ENCODE measurements at places on chromosomes 11 and 22. TPM values are rescaled to one million over a fixed set of nuclear protein-coding genes. Genes with fewer than 3 reads are reported as not detected.

DNA sequence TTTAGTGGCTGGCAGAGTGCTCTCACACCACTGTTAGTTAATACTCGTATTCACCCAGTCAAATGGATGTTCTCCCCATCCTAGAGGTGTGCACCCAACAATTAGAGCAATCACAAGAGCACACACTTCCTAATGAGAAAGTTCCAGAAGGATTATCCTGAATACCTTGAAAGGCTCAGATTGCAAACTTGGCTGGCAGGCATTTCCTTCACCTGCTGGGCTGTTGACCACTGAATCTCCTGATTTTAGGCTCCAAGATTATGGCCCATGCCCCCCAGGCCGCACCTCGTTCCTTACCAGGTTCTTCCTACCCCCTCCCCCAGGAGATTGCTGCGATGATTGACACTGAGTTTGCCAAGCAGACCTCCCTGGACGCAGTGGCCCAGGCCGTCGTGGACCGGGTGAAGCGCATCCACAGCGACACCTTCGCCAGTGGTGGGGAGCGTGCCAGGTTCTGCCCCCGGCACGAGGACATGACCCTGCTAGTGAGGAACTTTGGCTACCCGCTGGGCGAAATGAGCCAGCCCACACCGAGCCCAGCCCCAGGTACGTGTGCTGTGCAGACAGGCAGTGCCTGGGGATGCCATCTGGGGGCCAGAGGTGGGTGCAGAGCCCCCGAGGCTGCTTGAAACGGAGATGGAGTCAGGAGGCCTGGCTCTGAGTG is 26.9 kb downstream of the TAB1 start:
- no peak for DNase-seq

OR9G4 gene
- not detected for total RNA-seq

ALX4 gene
- total RNA-seq = 3.7 TPM

DNA sequence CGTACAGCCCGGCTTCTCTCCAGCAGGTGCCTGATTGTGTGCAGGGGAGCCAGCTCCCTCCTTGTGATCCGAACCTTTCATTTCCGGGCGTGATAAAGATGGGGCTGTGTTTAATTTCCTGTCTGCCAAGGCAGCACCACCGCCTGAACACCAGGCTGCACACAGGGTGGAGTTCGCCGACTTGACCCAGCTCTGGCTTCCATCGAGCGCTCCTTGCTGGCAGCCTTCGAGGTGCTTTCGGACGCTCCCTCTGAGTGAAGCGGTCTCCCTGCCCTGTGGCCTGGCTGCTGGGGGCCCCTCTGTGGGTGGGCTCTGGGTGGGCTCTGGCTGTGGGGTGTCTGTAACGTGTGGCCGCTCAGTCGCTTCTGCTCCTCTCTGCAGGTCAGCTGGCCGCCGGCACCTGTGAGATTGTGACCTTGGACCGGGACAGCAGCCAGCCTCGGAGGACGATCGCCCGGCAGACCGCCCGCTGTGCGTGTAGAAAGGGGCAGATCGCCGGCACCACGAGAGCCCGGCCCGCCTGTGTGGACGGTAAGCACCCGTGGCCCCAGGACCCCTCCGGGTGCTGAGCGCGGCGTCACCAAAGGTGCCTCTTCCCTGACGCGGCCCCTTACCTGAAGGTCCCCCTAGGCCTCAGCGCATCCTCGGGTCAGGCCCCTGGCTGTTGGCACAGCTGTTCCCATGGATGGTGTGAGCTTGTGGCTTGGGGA is 1181.3 kb downstream of the BRD1 start:
- DNase-seq = no peak

- DNase-seq = no peak
These were observed 93.4 kb downstream of the NTM start for GRCh38 chr11:131463649-131464425.

EXPH5 gene
- total RNA-seq = 17.6 TPM

DNA sequence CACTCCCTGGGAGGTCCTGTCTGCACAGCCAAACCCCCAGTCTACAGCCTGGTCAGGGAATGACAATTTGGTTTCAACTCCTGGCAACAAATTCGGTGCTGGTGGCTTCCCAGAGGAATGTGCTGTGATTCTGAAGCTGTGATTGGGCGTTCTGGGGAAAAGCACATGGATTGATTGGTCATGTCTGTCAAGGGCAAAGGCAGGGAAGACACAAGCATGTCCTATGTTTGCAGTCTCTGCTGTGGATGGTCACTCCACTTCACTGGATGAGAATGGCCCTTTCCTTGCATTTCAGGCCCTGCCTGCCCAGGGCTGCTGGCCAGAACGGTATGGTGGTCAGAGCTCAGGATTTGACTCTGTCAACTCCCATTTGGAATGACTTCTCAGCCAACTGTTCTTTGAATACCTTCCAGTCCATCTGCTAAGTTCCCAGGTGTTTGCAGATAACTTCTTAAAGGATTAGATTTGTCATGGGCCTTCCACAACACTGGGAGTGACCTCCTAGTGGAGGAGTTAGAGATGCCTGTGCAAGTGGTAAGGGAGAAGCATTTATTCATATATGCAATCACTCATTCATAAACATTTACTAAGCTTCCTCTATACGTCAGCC is 42.7 kb downstream of the SGSM1 start:
- DNase-seq = no peak

PLEKHB1 gene
- total RNA-seq = 0.20 TPM

- DNase-seq = no peak
These were observed 98.0 kb upstream of the LDLRAD3 start for GRCh38 chr11:35845860-35846259.

DNA sequence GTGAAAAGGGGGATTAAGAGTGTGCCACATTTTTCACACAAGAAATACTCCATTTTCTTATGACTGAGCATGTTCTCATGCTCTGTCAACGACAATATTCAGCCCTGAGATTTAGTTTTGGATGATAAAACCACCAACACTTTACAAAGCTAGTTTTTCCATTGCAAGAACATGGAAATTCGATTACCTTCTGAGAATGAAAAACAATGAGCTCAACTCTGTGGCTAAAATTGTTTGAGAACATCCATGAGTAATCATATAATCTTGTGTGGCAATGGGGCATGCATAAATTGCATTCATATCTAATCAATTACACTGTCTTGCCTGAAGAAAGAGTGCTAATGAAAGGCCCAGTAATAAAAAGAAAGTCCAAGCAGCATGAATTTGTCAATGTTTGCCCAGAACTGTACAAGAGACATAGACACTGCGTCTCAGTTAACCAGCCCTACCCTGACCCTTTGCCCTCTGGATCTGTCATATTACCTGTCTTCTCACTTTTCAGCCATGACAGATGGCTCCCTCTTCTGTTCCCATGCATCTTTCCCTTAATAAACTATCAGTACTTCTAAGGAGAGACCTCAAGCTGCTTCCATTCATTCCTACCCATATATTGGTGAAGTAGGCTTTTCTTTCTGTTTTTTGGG is 253.4 kb downstream of the FAM76B start:
- DNase-seq = no peak

DNA sequence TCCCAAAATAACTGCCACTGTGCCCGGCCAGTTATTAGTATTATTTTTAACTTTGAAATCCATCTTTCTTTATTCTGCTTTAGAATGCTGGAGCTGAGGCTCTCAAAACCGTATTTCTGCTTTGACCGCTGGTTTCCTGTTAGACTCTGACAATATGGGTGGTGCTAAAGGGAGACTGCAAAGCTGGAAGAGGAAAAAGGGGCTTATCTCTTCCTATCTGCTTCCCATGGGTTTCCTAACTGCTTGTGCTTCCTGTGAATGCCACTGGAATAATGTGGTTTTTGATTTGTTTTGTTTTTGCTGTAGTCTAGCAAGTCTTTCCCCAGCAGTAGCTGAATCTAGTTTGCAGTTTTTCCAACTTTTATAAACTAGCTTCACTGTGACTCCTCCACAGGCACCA is 43.6 kb downstream of the XRRA1 start:
- DNase-seq = no peak

DNA sequence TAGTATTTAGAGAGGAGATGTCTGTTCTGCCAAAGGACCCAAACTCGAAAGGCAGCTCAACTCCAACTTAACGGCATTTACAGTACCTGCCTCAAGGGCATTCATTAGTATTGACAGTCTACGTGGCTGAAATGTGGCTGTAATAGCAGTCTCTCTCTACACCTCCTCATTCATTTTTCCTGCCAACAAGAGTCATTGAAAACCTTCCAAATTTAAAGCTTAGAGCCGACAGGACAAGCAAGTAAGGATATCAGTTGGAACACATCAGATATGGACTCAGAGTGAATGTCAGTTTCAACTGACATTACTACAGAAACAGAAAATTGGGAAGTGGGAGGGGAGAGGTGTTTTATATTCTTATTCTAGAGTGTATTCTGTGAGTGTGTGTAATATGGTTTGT is 253.1 kb downstream of the CADM1 start:
- DNase-seq = no peak

DNA sequence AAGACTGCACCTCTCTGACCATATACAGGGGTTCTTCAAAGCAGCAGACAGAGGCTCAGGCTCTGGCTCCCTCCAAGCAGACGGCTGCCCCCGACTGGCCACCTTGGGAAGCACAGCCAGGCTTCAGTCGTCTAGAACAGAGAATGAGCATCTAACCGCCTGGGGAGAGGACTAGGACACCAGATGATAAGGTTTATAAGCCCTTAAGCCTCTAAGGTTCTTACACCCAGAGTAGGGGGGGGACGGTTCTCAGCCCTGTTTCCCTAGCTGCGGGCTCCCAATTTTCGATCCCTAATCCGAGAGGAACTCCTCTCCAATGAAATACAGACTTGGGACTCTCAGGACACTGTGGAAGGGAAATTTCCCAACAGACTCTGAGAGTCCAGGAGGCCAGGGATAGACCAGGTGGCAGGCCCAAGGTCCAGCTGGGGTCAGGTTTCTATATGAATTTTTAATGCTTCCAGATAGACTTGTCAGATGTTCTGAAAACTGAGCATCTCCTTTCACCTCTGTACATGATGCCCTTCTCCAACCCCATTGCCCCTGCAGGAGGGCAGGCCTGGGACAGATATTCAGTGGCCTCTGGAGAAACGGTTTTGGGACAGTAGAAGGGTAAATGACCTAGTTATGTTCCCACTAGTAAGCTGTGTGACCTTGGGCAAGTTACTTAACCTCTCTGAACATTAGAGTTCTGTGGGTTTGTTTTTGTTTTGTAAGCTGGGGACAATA is 20.2 kb downstream of the RTN4RL2 start:
- no peak for DNase-seq

SLC17A6 gene
- 0.10 TPM for total RNA-seq

- no peak for DNase-seq
These were observed 335.4 kb upstream of the NCAM1 start for GRCh38 chr11:112625814-112626213.

C22orf23 gene
- total RNA-seq = 0.20 TPM

DNA sequence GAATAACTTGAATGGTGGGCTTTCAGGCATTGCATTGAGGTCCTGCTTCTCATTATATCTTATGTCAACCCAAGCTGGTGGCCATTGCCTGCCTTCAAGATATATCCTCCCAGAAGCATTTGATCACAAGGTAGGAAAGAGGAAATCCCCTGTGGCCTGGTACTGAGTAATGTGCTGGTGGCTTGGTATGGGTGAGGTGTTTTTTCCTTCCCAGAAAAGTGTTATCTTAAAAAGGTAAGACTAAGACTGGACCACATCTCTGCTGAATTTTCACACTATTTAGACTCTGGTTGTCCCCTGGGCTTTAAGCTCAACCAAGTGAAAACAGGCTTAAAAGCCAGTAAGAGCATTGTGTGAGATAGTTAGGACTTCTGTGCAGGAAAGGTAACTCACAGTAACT is 3.7 kb downstream of the INSC start:
- no peak for DNase-seq

- no peak for DNase-seq
These were observed 697.6 kb downstream of the KCNA4 start for GRCh38 chr11:29319210-29319609.

MOGAT2 gene
- 9.6 TPM for total RNA-seq

MRGPRF gene
- 13.0 TPM for total RNA-seq

IGF2 gene
- total RNA-seq = 467 TPM

GRCh38 chr22:46075764-46076531 is 74.4 kb upstream of the PPARA start:
- DNase-seq = no peak

All from skin of body (tissue), 3 donors.